Activated T-cell treated with anti-CD3 and anti-CD28 coated beads for 48 hours (primary cell): ENCODE measurements at places on chromosomes 3 and 15.

GRCh38 chr3:15102836-15103235 is 3.9 kb upstream of the RBSN start:
- no peak for DNase-seq

DNA sequence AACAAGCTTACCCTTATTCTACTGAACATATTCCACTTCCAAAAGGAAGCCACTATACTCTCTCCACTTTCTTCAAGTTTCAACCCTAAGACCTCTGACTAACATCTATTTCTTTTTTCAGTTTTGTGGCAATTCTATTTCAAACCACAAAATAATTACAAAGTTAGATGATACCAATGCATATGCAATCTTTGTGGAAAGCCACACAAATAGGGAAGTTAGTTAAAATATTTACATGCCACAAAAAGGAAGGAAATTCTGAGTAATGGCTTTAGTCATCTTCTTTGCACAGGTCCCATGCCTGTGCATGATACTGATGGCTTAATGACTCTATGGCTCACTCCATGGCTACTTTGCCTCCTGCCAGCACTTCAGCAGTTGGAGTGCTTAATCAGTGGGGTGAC is 57.0 kb upstream of the MCTP2 start:
- DNase-seq, result no peak

GRCh38 chr15:80106051-80106450 is 46.6 kb downstream of the ZFAND6 start:
- DNase-seq, result no peak

- DNase-seq, result no peak
Observed at GRCh38 chr15:43845421-43845820, 18.6 kb downstream of the WDR76 start.

DNA sequence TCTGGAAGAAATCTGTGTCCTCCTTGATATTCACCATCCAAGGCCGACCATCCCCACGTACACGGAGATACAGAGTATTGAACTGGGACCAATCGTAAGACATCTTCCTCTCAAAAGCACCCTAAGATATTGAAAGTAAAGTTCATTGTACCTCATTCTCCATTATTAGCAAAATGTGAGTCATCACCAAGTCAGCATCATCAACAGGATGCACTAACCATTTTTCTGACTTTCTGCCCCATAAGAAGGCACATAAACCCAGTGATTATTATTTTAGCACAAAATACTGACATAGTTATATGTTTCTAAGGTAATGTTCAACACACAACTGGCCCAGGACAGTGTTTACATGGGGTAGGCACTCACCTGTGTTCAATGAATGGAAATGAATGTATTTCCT is 7.4 kb downstream of the NDUFAF1 start:
- no peak for DNase-seq

DNA sequence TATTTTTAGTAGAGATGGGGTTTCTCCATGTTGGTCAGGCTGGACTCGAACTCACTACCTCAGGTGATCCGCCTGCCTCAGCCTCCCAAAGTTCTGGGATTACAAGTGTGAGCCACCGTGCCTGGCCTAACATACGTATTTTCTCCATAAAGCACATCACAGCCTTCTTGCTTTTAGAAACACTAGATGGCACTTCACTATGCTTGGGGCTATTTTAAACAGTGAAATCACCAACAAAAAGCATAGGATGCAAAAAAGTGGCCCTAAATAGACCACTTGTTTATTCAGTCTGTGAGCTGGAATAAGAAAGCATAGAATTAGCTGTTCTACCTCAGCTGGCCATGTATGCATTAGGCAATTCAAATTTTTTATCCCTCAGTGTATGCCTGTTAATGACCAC is 46.0 kb downstream of the PRICKLE2 start:
- DNase-seq, result no peak

GRCh38 chr3:120170223-120170622 is 76.0 kb upstream of the GSK3B start:
- no peak for DNase-seq

DNA sequence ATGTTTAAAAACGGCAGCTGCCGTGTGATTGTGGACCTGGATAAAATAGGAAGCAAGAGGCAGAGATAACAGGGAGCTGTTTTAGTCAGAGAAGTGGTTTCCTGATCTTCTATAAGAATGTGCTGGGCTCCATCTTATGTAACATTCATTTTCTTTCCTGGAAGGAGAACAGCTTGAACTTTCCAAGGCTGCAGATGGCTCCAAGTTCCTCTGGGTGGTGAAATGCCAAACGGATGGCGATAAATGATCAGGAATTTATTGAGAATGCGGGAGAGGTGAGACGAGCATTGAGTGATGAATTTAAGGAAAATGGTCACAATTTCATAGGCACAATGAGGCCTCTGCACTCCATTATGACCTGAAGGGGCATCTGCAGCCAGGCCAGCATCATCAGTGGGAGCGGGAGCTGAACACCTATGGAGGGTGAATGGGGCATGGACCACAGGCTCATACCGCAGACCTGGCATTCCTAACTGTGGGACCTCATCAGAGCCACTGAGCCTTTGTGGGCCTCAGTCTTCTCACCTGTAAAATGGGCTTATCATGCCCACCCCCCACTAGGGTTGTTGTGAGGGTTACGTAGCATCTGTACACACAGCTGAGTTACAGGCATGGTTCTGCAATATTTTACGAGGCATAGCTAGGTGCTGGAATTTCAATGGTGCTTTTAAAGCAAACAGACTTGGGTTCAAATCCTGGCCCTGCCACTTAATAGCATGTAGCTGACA is 17.1 kb downstream of the MGLL start:
- DNase-seq, result no peak

- DNase-seq, result no peak
Observed at GRCh38 chr3:127734754-127735473, 62.2 kb downstream of the ABTB1 start.

- peak; percentile 53 for DNase-seq
Observed at GRCh38 chr3:52240059-52240885, 1.3 kb upstream of the TWF2 start.

DNA sequence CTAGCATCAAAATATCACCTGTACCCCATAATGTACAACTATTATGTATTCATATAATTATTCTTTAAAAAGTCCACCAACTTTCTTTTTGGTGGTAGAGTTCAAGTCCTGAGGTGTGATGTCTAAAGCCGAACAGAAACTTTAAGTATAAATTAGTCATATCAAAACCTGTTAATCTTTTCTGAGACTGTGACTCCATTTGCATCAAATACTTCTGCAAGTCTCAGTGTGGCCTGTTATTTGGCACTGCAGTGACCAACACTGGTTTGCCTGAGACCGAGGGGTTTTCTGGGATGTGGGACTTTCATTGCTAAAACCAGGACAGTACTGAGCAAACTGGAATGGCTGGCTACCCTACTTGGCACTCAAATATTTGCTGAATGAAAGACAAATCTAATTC is 7.3 kb downstream of the NGLY1 start:
- no peak for DNase-seq

- DNase-seq, result no peak
Observed at GRCh38 chr15:33926260-33926659, 42.0 kb upstream of the CHRM5 start.
